ENCODE measurements at places on chromosomes 7 and 10.
A peak's percentile ranks its signal among the peaks of the same experiment; 100 is the strongest.

GRCh38 chr10:8060010-8060703, 5.7 kb downstream of the GATA3 start:
- peak; percentile 65 for DNase-seq

- DNase-seq, result no peak
These were observed 50.8 kb downstream of the ALOX5 start for GRCh38 chr10:45424668-45425404.

- no peak for DNase-seq
These were observed 199.1 kb upstream of the PRKCQ start for GRCh38 chr10:6778992-6779701.

DNA sequence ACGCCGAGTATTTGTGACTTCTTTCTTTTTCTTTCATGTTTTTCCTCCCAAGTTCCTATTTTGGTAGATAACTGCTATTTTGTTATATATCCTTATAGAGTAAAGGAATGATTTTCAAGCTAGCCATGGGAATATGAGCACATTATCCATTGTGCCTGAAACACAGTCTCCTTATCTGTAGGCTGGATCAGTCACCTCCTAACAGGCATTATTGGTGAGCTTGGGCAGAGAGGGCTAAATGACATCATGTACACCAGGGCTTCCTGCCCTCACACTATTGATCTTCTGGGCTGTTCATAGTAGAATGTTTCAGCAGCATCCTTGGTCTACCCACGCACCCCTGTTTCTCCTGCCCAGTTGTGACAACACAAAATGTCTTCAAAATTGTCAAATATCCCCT, 88.1 kb upstream of the CTBP2 start:
- DNase-seq, result no peak

Measured in CD8-positive, alpha-beta memory T cell (primary cell).